Activated CD4-positive, alpha-beta T cell treated with anti-CD3 and anti-CD28 coated beads, Interleukin-2, amount 10 ng/mL, durations not matched to agents 24 days and 14 days (primary cell): ENCODE measurements at places on chromosomes 3 and 15. TPM values are rescaled to one million over a fixed set of nuclear protein-coding genes. Genes with fewer than 3 reads are reported as not detected.

DNA sequence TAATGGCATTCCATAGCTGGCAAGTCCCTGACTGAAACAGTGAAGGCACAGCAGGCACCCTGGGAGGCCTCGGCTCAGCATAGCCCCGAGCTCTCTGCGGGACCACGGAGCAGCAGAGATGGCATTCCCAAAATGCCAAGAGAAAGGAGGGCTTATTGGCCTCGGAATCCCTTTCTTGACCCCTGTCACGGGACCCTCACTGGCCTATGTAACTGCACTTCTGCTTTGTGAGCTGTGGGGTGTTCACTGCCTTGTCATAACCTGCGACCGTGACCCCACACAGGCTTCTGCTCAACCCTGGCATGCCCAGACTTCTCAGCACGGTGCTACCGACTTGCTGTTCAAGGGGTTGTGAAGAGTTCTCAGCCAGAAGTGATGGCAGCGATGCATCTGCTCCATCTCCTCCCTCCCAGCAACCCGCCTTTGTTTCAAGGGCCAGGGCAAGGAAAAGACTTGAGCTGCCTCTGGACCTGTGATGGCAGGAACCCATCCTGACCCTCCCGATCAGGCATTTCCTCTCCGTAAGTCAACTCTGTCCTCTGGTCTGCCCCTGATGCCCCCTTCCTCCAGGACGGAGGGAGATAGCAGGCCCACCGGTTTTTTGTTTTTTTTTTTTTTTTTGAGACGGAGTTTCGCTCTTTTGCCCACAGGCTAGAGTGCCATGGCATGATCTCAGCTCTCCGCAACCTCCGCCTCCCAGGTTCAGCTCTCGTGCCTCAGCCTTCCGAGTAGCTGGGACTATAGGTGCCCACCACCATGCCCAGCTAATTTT is 30.5 kb downstream of the EHD4 start:
- DNase-seq, result no peak

Gene AGBL1
- not detected in 2 replicates for total RNA-seq

Gene USP50
- total RNA-seq, result 0.24 and 0.42 TPM in 2 replicates

- DNase-seq, result no peak
These were observed 38.5 kb downstream of the FBLN2 start for GRCh38 chr3:13587442-13587841.

DNA sequence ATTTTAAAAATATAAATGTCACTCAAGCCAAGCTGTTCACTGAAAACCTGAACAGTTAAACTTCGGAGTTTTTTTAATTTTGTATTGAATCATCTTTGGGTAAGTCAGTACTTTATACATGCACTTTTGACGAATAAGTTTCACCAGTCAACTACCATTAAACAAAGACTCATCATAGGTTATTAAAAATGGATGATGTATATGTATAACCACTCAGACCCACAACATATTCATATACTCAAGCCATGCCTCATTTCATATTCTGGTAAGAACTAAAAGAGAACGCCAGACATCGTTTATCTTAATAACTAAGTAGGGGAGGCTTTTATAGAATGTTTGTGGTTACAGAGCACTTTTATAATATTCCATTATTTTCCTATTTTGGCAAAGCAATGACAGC is 18.3 kb downstream of the MSL2 start:
- no peak for DNase-seq

DNA sequence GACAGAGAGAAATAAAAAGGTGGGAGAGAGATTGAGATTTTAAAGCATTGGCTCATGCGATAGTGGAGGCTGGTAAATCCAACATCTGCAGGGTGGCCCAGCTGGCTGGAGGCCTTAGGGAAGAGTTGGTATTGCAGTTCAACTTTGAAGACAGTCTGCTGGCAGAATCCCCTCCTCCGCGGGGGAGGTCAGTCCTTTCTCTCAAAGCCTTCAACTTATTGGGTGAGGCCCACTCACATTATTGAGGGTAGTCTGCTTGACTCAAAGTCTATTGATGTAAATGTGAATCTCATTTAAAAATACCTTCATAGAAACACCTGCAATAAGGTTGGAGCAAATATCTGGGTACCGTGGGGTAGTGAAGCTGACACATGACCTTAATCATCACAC is 31.8 kb upstream of the PROK2 start:
- DNase-seq, result no peak

DNA sequence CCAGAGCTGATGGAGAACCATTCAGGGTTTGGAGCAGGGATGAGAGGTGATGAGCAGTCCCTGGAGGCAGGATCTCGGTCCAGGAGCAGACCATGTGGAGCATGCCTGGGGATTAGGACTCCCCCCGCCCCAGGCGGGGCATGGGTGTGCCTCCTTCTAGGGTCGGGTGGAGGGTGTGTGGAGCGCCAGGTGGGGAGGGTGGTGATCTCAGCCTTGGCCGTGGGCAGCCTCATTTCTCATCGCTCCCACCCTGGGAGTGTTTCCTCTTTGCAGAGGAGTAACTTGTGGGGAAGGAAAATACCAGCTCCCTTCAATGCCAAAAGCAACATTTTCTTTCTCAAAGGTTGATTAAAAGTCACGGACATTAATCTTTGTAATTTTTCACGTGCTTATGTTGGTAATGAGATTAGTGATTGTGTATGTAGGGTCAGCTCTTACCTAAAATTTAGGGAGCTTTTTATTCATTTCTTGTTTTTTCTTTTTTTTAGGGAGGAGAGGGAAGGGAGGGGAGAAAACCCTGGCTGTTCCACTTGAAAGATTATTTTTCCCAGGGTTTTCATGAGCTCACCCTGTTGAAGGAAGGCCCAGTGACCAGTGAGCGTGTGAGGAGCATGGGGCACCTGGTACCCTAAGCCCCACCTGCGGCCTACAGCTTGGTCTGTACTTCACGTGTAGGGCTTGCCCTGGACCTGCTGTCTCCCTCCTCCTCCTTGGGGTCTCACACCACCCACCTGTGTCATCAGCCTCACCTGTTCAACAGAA is 11.0 kb downstream of the FBLN2 start:
- DNase-seq, result no peak

Gene SLC22A14
- not detected in 2 replicates for total RNA-seq

DNA sequence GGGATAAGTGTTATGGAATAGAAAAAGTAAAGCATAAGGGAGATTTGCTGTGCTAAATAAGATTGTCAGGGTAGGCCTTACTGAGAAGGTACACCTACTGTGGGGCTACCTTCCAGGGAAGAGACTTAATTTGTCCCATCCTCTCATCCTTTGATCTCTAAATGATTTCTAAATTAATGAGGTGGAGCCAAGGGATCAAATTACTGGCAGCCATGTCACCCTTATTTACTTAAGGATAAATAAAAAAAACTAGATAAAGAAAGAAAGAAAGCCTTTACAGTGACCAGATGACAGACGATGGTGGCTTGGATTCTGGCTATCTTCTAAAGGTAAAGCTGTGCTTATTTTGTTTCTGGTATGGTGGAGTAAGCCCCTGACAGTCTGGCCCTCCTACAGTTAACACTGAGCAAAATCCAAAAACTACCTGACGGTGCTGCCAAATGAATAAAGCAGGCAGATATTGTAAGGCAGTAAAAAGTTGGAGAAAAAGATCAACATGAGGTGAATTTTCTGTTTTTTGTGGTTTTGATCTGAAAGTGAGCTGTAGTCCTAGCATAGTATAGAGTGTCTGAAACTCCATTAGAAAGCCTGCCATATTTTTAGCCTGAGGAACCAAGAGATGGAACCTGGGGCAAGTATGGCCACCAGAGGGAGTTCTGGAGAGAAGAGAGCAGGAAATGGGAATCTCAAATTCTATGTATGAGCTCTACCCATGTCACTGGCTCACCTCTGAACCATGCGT is 285.1 kb upstream of the MANF start:
- DNase-seq, result peak; percentile 66

DNA sequence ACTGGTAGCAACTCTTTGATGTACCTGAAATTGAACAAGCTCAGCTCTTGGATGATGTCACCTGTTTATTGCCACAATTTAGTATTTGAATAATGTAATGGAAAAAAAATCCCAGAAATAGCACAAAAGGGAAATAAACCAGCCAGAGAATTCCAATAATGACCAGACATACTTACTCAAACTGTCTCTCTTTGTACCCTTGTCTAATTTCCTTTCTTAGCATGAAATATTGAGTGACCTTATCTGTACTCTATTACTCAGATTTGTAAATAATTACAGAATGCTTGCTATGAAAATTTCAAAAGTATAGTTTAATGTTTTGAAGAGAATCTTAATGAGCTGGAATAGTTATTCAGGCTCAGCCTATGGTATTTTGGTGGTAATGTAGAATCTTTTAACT is 555.4 kb upstream of the SGO1 start:
- no peak for DNase-seq

Gene DNAJB8
- not detected in 2 replicates for total RNA-seq

GRCh38 chr15:39432912-39433348 is 147.9 kb upstream of the THBS1 start:
- no peak for DNase-seq

DNA sequence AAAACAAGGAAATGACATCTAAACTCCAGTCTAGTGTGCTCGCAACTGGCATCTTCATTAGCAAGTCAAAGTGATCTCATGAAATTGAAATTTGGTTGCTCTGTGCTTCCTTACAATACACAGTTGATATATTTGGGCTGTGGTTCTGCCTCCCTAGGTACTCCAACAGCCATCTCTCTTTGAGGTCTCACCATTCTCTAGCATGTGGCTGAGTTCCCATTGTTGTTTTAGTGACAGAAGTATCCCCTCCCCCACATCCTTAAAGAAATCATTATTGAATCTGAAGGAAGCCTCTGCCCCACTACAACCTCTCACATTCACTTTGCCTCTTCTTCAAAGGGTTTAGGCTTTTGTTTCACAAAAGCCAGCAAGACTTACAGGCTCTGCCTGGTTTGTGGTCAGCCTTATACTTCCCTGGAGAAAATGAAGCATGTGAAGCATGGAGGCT is 516.5 kb downstream of the NLGN1 start:
- DNase-seq, result no peak

DNA sequence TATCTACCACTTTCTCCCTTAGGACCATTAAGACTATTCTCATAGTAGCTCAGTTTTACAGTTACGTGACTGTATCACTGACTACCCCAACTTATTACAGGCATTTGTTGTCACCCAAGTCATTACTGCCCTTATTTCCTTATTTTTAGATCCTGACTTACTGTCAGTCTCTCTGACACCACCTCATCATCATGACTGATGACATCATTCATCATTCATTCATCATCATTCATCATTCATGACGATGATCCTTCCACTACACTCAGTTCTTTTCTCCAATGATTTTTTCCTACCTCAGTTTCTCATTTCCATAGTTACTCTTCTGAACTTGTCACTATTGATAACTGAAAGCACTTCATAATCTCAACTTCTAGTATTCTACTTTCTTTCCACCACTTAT is 83.8 kb downstream of the ADAM10 start:
- DNase-seq, result no peak
